ENCODE measurements at places on chromosomes 7 and 10.

GRCh38 chr7:91634485-91635177 is 245.9 kb downstream of the MTERF1 start:
- DNase-seq: no peak

DNA sequence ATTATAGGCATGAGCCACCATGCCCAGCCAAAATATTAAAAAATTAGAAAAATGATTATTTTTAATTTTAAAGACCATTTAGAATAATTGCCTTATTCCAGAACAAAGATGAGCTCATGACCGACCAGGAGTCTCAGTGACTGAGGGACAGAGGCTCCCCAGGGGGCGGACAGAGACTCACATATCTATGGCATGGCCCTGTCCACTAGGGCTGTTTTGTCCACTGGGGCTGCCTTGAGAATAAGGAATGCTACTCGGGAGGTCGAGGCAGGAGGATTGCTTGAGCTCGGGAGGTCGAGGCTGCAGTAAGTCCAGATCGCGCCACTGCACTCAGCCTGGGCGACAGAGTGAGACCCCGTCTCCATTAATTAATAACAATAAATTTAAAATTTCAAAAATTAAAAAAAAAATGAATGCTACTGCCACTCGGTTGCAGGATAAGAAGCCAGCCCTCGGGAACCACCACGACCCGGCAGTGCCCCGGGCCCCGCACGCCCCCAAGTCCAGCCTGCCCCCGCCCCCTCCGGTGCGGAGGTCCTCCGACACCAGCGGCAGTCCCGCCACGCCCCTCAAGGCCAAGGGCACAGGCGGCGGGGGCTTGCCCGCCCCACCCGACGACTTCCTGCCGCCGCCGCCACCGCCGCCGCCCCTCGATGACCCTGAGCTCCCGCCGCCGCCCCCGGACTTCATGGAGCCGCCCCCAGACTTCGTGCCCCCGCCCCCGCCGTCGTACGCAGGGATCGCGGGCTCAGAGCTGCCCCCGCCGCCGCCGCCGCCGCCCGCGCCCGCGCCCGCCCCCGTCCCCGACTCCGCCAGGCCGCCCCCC is 128.6 kb downstream of the APBB1IP start:
- no peak for DNase-seq

DNA sequence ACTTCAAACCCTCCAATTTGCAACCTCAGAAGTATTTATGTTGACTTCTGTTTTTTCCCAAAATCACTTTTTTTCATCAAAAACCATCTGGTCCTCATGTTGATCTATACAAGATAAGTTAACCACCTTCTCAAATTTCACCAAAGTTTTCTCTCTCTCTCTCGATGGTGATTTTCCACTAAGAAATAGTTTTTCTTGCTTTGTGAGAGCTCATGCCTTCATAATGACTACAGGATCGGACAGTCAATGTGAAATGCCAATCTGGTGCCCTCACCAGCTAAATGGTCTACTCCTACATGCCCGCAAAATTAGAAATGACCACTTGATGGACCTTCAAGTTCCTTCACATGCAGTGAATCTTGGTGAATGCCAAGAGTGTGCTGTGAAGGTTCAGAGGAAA is 40.4 kb downstream of the CNNM1 start:
- DNase-seq: peak; percentile 49

- peak; percentile 74 for DNase-seq
Measured at GRCh38 chr10:116849248-116850057, at the start of gene ENO4. Gene ENO4, plus strand, starts transcription at chr10:116849499. Its CDS starts 68 bp downstream, at chr10:116849567.

- peak; percentile 48 for DNase-seq
Measured at GRCh38 chr10:89079961-89080360, 89.4 kb downstream of the FAS start.

DNA sequence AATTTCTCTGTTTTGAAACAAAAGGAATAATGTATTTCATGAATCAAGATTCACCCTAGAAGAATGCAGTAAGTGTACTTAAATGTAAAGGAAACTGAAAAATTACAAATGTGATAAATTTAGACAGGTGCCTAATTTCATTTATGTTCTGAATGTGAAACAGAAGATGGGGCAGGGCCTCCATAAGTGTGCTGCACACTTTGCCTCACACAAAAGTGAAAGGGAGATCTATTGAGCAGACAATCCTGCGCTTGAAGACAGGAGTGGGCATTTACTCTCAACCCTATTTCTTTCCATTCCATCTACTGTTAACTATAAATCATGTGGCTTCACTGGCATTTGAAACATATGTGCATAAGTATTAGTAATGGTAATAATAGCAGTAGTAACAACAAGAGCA is 36.2 kb downstream of the GNG11 start:
- no peak for DNase-seq

- DNase-seq: peak; percentile 22
Measured at GRCh38 chr10:74548676-74549075, 277.7 kb upstream of the KAT6B start.

- no peak for DNase-seq
Measured at GRCh38 chr7:26534649-26535482, 243.2 kb downstream of the SNX10 start.

GRCh38 chr10:27889518-27889917 is 109.4 kb downstream of the ODAD2 start:
- DNase-seq: no peak

GRCh38 chr7:149171892-149172533 is 23.3 kb upstream of the ZNF282 start:
- peak; percentile 84 for DNase-seq

GRCh38 chr7:41378156-41378555 is 324.7 kb downstream of the INHBA start:
- no peak for DNase-seq

DNA sequence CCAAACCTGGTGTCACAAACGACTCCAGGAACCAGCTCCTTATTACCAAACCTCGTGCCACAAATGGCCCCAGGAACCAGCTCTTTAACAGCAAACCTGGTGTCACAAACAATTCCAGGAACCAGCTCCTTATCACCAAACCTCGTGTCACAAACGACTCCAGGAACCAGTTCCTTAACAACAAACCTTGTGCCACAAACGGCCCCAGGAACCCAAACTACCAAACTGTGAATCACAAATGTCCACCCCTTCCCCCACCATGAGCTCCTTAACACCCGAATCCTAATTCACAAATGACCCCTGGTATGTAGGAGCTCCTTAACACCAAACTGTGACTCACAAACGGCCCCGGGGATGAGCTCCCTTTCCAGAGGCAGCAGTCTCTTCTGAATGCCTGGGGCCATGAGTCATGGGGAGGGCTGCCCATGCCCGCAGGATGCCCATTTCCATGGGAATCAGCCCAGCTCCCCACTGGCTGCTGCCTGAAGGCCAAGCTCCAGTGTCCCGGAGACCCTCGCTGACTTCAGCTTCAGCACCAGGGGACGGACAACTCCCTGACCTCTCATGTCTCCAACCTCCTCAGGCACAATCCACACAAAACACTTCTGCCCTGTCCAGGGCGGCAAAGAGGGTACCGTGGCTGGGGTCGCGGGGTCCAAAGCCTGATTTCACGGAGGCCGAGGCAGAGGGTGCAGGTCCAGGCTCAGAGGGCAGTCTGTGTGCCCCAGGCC is 213.1 kb downstream of the ELFN1 start:
- peak; percentile 98 for DNase-seq

DNA sequence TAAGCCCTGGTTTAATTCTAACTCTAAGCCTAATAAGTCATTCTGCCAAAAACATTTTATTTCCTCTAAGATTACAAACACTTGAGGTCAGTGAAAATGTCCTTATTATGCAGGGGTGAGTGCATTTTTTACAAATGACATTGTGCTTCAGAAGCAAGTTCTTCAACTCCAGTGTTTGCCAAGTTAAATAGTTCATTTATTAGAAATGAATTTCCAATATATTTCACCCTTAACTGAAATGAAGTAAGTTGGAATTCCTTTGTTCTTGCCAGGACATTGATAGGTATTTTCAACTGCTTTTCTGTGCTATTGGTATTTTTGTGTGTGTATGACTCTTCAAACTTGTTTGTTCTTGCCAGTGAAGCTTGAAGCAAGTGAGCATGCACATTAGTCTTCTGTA is 89.5 kb upstream of the CCDC6 start:
- no peak for DNase-seq

- DNase-seq: no peak
Measured at GRCh38 chr7:148630078-148630477, 39.5 kb downstream of the C7orf33 start.

- no peak for DNase-seq
Measured at GRCh38 chr10:15624401-15625196, 95.1 kb downstream of the ITGA8 start.

DNA sequence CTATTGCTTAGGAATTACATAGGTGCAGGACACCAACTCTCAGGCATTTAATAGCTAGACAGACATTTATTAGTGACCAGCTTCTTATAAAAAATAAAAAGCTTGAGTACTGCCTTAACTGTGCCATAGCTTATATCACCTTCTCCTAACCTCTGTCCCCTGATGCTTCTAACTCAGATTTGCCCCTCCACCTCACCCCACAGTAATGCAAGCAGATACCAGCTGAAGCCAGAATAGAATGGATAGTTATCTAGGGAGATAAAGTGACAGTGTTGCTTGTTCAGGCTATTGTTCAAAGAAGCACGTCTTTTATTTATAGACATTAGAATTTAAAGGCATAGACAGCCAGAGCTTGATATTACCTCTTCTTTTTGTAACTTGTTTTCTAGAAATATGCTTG is 99.6 kb upstream of the GLCCI1 start:
- DNase-seq: no peak

DNA sequence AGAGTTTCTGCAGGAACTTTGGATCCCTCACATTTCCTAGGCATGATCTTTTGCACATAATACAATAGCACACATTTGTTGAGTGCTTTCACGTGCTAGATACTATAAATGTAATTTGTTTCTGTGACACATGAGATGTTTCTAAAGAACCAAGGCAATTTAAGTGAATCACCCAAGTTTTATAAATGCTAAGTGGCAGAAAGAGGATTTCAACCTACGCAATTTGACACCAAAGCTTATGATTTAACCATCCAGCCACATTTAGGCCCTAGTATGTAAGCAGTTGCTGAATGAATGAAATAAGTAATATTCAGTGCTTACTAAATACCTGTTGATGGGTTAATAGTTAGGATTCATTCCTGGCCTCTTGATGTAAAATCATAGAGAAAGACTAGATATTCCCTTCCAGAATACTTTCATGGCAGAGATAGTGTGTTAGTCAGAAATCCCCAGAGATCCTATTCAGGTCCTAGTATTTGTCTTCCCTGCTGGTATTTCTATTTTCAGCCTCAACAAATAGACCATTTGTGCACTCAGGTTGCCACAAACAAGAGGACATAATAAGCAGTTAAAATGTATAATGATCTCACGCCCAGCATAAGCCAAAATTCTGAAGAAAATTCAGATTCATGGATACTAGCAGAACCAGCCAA is 572.6 kb downstream of the IPMK start:
- DNase-seq: peak; percentile 33

DNA sequence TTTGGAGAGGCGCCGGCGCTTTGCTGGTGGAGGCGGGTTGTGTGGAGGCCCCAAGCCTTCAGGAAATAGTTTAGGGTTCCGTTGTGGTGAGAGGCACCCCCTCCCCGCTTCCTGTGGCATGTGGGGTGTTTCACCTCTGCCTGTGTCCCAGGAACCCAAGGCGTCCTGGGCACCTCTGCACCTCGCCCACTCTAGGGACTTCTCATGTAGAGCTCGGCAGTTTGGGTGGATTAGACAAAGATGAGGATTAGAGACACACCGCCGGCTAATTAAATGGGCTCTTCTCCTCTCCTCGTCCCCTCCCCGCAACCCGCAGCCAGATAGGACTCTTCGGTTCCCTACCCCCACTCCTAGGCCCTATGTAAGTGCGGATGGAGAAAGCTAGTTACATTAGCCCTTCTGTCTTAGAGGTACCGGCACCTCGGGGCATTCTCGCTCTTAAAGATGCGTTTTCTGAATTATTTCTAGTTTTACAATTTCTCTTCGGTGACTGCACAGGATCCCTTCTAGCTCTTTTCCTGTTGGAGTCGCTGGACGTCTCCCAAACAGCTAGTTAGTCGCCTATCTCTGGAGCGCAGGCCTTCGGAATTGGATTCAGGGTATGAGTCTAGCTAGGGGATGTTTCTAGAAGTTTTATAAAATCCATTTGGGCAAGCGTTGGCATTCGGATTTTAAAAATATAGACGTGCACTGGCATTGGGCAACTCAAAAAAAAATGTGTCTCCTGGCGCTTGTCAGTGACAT is 7.8 kb downstream of the PTF1A start:
- DNase-seq: no peak

DNA sequence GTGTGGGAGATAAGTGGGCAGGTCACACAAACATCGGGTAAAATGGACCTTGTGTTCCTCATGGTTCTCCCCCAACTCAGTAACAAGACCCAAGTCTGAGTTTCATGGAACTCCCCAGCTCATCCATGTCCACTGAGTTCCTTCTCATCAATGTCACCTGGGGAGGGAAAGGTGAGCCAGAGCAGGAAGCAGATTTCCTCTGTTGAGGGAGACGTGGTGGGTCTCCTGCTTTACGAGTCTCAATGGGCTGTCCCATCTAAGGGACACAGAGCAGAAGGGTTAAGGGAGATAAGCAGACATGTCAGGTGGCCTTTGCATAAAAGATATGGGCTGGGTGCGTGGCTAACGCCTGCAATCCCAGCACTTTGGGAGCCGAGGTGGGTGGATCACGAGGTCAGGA is 56.5 kb upstream of the SORCS3 start:
- DNase-seq: no peak

Measured in ELR (cell line).